ENCODE measurements at places on chromosomes 1 and 21. TPM values are rescaled to one million over a fixed set of nuclear protein-coding genes. Genes with fewer than 3 reads are reported as not detected.

The C1orf141 gene
- total RNA-seq: not detected

The GCSAML gene
- total RNA-seq: not detected

The PDC gene
- total RNA-seq: not detected

The TMEM54 gene
- 109 TPM for total RNA-seq

The ILDR2 gene
- total RNA-seq: 4.4 TPM

The AIRE gene
- 0.13 TPM for total RNA-seq

The PCSK9 gene
- total RNA-seq: 20.9 TPM

The LDLRAD1 gene
- total RNA-seq: not detected

The KRTAP19-3 gene
- not detected for total RNA-seq

The TSPAN1 gene
- 10.3 TPM for total RNA-seq

The COL6A2 gene
- 256 TPM for total RNA-seq

The CATSPERE gene
- total RNA-seq: 0.16 TPM

The C1QC gene
- total RNA-seq: not detected

The BRINP3 gene
- total RNA-seq: 0.25 TPM

The RGS8 gene
- total RNA-seq: not detected

The PWP2 gene
- 23.5 TPM for total RNA-seq

The TMEM200B gene
- total RNA-seq: 8.8 TPM

The FAM167B gene
- 0.63 TPM for total RNA-seq

Data from mesangial cell (primary cell).